ENCODE measurements at places on chromosomes 16 and 17.

- peak; percentile 77 for DNase-seq
Observed at GRCh38 chr16:81189100-81189664, 49.3 kb upstream of the BCO1 start.

- no peak for DNase-seq
Observed at GRCh38 chr16:53726625-53727024, 22.7 kb downstream of the FTO start.

- no peak for DNase-seq
Observed at GRCh38 chr16:4433228-4433627, 7.6 kb downstream of the DNAJA3 start.

GRCh38 chr17:48558057-48558830 lies 13.3 kb upstream of the HOXB2 start:
- no peak for DNase-seq

DNA sequence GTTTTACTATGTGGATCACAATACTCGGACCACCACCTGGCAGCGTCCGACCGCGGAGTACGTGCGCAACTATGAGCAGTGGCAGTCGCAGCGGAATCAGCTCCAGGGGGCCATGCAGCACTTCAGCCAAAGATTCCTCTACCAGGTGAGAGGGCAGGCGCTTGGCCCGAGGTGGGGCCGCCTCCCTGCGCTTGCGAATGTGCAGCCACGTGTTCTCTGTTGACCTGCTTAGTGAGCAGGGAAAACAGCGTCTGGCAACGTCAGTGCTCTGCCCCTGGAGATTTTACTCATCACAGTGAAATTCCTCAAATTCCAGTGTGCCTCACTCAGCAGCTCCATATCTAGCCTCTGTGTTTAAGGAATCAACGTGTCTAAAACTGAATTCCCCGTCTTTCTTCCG lies 33.4 kb upstream of the CLEC18A start:
- no peak for DNase-seq

DNA sequence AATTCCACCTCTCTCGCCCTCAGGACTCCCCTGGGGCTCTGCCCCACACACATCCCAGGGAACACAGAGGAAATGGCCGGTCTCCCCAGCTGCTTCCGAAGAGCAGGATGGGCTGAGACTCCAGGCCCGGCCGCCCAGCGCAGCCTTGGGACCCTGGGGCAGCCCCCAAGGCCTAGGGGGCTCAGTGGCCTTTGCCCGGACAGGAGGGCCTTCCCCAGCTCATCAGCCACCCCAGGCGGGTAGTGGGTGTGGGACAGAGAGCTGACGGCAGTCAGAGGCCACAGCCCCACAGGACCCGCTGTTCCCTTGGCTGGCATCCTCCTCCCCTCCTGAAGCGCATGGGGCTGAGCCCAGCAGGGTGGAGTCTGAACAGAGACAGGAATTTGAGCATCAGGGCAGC lies 6.2 kb upstream of the CBFA2T3 start:
- DNase-seq: no peak

- no peak for DNase-seq
Observed at GRCh38 chr16:5015351-5015750, 18.4 kb downstream of the NAGPA start.

All from mucosa of descending colon (tissue), 3 donors.